ENCODE measurements at places on chromosomes 2 and 18. TPM values are rescaled to one million over a fixed set of nuclear protein-coding genes. Genes with fewer than 3 reads are reported as not detected.
A peak's percentile ranks its signal among the peaks of the same experiment; 100 is the strongest.

The G6PC2 gene
- not detected for total RNA-seq

The SCN2A gene
- total RNA-seq = 8.2 TPM

The CHRNG gene
- total RNA-seq = not detected

The GALR1 gene
- total RNA-seq = not detected

The KIF1A gene
- 20.3 TPM for total RNA-seq

The FAM110C gene
- 1.4 TPM for total RNA-seq

The PMAIP1 gene
- 98.1 TPM for total RNA-seq

DNA sequence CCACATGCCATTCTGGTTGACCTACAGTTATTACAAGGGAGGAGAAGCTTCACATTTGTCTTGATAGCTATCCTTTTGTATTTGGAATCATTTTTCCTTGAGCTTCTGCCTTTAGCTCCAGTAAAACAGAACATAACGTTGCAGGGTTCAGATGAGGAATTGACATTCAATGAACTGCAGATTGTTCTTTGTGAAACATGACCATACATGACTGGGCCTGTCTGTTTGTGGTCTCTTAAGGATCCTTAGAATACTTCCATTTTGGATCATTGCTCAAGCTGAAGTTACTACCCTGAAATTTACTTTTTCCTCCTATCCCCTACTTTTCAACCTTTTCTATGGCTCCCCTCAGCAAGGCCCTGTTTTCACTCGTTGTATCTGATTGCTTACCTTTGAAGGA is 1281.7 kb upstream of the CELF4 start:
- no peak for DNase-seq

- peak; percentile 47 for DNase-seq
These were observed 167.1 kb upstream of the FOSL2 start for GRCh38 chr2:28225473-28226080.

DNA sequence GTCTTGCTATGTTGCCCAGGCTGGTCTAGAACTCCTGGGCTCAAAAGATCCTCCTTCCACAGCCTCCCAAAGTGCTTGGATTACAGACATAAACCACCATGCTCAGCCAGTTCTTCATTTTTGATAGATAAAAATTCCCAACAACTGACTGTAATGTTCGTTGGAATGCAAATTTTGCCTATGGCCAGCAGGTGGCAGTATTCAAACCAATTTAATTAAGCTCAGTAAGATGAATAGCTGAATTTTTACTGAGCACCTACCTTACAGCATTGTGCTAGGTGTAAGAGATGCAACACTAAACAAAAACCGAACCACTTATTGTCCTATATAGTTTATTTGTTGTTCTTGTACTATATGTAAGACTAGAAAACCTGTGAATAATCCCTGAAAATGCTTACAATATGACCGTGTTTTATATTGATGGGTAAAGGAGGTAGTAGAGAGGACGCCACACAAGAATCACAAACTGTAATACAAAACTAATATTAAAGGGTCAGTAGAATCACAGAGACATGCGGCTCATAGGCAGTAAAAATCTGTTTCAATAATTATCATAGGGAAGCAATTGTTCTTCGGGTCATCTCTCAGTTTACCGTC is 8.2 kb upstream of the TMEM182 start:
- DNase-seq = peak; percentile 38

DNA sequence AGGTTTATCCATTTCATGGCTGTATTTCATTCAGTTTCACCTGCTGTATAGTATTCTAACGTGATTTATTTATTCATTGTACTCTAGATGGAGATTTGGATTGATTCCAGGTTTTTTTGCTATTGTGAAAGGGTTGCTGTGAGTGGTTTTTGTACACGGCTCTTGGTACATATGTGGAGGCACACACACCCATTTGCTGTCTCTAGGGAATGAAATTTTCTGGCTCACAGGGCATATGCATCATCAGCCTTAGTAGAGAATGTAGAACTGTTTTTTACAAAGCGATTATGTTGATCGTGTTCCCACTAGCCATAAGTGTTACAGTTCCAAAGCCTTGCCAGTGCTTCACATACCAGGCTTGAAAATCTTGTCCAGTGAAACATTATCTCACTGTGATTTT is 5.1 kb downstream of the SPTBN1 start:
- DNase-seq = no peak

- peak; percentile 99 for DNase-seq
These were observed 18.2 kb upstream of the DAW1 start for GRCh38 chr2:227853204-227853629.

DNA sequence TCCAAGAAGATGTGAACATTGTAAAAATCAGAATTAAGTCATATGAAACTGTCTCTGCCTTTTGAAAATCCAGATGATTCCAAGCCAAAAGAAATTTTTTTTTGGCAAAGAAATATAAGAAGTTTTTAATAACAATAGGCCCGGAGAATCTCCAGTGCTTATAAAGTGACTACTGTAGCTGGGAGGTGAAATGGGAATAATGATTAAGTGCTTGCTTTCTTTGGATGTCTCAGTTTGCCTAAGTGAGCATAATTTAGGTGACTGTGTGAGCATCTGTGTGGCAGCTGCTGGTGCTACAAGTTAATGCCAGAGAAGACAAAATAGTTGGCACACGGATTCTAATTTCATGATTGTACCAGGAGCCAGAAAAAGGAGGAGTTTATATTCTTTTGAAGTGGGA is 185.0 kb downstream of the LTBP1 start:
- DNase-seq = no peak

DNA sequence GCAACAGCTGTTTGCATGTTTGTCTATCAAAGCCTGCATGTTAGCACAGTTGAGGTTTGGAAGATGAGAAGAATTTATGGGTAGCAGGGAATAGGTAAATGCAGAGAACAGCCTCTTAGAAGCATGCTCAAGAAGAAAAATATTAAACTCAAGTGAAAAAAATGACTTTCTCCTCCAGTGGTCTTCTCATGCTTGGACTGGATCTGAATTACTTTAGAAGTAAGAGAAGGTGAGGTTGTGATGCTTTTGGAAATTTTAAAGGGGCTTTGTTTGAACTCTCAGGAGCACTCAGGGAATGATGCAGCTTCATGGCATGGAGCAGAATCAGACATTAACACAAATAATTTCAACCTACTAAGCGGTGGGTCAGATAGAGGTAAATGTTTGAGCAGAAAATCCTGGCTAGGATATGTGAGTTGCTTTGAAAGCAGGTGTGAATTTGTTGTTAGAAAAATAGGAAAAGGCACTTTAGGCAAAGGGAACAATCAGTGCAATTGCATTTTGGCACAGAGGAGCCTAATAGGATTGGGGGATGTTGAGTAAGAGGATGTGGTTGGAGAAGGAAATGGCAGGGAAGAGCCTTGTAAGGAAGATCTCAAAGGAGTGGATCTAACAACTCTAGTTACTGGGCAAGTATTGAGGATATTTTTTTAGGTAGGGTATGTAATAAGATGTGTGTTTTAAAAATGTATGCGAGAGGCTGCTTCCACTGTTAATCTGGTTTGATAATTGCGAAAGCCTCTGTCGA is 76.3 kb downstream of the DDX1 start:
- DNase-seq = peak; percentile 10

DNA sequence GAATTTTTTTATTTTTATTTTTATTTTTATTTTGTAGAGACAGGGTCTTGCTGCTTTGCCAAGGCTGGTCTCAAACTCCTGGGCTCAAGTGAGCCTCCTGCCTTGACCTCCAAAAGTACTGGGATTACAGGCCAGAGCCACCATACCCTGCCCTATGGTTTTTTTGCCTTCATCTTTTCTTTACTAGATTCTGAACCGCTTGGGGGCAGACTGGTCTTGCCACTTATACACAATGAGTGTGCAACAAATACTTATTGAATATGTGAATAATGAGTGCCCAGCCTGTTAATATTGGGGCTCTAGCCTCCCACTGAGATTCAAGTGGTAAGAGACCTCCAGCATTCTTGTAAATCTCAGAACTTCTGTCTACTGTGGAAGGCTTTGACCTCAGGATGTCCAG is 3.9 kb downstream of the NCK2 start:
- no peak for DNase-seq
